ENCODE measurements at places on chromosomes 1 and 21.

DNA sequence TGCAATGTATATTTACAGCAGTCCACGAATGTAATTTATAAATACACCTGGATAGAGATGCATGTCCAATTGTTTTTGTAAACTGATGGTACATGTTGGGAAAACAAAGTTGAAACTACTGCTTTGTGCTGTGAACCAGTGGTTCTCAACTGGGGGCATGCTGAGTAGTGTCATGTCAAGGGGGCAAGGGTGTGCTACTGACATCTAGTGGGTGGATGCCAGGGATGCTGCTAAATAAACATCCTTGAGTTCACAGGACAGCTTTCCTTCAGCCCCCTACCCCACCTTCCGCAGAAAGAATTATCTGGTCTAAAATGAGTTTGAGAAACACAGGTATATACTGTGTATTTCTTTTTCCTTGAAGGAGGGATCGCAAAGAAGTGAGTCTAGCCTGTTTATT is 95.9 kb downstream of the RASAL2 start:
- DNase-seq, result no peak

- no peak for DNase-seq
Observed at GRCh38 chr21:37642493-37642892, 273.8 kb downstream of the KCNJ6 start.

- DNase-seq, result peak; percentile 69
Observed at GRCh38 chr1:68116643-68117235, 66.3 kb upstream of the DIRAS3 start.

GRCh38 chr1:64458915-64459314 is 11.0 kb upstream of the CACHD1 start:
- no peak for DNase-seq

DNA sequence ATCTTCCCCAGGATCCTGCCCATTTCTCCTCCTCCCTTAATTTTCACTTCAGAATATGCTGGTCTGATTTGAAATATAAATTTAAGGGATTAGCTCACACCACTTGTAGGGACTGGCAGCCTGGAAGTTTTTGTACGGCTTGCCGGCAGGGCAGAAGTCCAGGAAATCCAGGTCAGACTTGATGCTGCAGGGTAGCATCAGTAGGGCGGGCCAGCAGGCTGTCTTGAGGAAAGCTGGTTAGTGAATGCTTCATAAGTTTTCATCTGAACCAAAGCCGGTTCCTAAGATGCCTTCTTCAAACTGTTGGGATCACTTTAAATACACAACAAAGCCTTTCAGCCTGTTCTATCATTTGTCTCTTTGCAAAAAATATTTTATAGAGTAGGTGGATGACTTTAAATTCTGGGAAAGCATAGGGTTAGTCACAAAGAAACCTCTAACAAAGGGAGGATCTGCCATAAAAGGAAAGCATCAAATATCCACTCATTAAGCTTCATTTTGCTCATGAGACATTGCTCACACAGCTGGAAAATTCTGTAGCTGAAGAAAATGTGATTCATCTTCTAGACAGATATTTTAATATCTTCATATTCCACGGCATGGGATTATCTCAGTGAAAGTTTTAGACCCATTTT is 90.7 kb upstream of the GFI1 start:
- DNase-seq, result peak; percentile 1

DNA sequence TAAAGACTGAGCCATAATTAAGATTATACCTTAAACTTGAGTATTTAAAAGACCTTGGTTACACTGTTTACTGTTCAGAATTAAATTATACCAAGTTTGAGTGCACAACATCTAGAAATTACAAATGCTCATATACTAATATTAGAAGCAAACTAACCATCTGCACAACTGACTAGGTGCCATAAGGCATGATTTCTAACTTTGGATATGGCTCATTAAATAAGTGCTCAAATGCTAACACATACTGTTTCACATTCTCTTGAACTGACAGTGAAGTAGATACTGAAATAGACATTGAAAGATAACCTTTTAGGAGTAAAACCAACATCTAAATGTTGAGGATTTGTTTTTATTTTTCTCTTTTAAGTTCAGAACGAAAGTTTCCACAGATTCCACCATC is 74.1 kb downstream of the PRKAA2 start:
- DNase-seq, result no peak

- no peak for DNase-seq
Observed at GRCh38 chr1:109024646-109025045, 17.3 kb downstream of the WDR47 start.

- DNase-seq, result no peak
Observed at GRCh38 chr21:44802396-44803153, 955 bp upstream of the UBE2G2 start.

DNA sequence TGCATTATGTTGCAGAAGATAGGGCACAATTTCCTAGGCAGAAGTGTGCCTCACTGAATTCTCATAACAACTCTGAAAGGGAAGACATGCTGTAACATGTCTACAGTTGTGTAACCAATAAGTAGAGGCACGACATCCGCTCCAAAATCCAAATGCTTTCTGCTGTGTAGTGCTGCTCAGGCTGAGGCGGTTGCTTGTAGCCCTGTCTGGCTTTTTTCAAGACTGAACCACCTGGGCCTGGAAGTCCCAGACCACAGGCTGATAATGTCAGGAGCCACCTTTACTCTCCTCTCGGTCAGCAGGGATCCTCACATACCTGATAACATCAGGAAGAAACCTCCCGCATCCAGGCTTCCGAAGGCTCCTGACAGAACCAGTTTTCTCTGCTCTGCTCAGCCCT is 10.9 kb downstream of the AKNAD1 start:
- DNase-seq, result no peak

DNA sequence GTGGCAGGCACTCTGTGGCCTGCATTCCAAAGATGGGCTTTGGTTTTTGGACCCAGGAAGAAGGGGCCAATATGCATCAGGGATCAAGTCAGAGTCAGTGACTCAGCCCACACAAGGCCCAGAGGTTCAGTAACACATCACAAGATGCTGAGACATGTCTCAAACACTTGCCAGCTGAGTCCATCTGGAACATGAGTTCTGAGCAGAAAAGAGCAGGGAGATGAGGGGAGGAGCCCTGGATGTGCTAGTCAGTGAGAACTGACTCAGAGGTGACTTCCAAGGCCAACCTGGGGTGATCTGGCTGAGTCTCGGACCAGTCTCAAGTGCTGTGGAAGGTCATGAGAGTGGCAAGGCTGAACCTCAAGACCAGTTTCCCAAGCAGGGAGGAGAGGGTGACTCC is 150.1 kb downstream of the CDC7 start:
- no peak for DNase-seq

DNA sequence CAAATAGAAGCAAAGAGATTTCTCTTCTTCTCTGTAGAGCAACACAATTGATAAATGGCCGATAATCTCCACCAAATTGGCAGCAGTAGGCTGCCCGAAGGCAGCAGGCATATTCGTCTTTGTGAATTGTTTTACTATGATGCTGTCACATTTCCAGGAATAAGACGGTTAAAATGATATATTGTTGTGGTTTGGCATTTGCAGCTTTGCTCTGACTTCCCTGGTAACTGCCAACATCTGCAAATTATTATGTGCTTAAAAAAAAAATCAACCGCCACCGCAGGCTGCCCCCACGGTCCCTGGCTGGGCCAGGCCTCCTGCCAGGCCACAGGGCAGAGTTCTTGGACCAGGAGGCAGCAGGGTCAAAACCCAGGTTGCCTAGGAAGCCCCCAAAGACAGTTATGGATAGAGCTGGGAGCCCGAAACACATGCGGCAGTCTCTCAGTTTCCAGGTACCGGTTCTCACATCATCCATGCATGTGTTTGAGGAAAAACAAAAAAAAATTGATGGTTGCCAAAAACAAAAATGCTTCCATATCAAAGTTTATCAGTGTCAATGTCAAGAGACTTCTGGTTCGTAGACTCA is 179.3 kb downstream of the ETS2 start:
- DNase-seq, result no peak

- DNase-seq, result peak; percentile 100
Observed at GRCh38 chr1:161201836-161202712, at the start of gene NDUFS2. TSS of gene NDUFS2 (plus strand) at chr1:161202367. CDS start at chr1:161202386, 19 bp downstream.

GRCh38 chr1:233584931-233585330 is 29.0 kb upstream of the KCNK1 start:
- DNase-seq, result no peak

DNA sequence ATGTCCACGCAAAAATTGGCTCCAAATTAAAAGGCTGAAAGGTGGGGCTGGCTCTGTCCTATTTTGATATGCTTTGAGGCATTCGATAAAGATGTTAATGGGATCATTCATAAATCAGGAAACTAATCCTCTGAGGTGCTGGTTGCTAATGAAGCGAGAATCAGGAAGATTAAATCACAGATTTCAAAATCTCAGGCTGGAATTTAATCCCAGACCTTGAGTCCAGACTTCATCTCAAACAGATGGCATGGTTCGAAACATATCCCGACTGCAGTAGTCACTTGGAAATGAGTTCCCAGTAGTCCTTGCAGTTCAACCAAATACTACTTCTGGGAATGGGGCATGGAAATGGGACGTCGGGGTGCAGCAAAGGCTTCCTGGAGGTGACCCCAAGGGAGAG is 4.5 kb upstream of the KLF17 start:
- DNase-seq, result peak; percentile 1

DNA sequence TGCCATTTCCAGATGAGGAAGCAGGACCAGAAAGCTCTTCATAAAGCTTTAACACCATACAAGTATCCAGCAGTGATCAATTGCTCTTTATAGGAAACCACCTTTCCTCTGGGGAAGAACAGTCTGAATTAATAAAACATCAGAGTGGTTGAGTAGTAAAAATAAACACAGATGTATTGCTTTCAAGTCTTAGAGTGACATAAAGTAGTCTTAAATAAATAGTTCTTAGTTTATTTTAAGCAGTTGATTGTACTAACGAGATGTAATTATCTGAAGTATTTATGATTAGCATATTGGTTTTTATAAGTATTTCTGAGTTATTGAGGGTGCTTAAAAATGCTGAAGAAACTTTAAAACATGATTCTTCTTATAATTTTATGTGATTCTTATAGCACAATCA is 67.0 kb downstream of the PRKAA2 start:
- DNase-seq, result no peak

DNA sequence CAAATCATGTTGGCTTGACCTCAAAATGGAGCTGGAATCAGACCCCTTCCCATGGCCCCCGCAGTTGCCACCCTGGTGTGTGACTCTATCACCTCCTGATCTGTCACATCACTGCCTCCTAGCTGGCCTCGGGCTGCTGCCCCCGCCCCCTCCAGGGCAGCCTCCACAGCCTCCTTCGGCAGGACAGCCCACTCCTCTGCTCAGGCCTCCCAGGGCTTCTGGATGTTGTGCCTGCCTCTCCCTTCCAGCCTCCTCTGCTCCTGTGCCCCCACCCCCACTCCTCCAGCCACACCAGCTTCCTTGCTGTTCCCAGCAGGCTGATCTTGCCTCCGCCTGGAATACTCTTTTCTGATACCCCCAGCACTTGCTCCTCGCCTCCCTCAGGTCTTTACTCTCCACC is 134.4 kb upstream of the EDN2 start:
- DNase-seq, result no peak

- DNase-seq, result no peak
Observed at GRCh38 chr1:221841251-221841982, 99.5 kb upstream of the DUSP10 start.

DNA sequence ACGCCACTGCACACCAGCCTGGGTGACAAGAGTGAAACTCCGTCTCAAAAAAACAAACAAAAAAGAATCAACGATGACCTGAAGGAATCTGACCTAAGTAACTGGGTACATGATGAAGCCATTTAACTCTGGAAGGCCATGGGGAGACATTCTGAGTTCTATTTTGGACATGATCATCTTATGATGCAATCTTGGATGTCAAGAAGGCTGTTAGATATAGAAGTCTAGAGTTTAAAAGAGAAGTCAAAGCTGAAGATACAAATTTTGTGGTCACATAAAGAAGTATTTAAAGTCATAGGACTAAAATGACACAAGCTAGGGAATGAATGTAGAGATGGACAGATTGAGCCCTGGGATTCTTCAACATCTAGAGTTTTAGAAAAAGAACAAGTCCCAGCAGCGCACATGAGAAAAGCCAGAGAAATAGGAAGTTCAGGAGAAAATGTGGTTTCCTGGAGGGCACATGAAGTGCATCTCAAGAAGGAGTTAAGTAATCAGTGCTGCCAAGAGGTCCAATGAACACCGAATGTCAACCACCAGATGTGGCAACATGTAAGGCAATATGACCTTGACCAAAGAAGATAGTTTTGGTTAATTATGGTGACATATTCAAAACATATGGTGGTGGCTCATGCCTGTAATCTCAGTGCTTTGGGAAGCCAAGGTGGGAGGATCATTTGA is 26.8 kb downstream of the ELK4 start:
- DNase-seq, result no peak

- DNase-seq, result no peak
Observed at GRCh38 chr1:28244549-28245251, 8.8 kb downstream of the ATP5IF1 start.

DNA sequence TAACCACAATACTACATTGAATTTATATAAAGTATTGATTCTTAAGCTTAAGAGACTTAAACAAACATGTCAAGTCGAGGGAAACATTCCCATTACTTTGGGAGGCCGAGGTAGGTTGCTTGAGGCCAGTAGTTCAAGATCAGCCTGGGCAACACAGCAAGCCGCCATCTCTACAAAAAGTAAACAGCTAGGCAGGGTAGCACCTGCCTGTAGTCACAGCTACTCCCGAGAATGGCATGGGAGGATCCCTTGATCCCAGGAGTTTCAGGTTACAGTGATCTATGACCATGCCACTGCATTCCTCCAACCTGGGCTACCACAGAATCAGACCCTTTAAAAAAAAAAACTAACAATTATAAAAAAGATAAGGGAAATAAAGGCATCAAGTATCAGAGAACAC is 50.4 kb downstream of the EIF4G3 start:
- no peak for DNase-seq

DNA sequence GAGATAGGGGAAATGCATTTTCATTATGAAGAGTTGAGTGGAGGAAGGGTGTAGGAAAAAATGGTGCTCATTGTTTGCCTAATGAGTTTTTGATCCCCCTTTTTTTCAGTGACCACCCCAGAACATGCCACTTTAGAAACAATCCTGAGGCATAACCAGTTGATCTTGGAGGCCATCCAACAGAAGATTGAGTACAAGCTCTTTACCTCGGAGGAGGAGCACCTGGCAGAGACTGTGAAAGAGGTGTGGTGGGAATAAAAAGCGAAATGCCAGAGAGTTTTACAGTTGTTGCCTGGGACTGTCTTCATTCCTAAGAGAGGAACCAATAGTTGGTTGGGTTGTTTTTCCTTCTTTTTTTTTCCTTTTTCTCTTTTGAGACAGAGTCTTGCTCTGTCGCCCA is 54.3 kb upstream of the EPHA8 start:
- no peak for DNase-seq

- DNase-seq, result no peak
Observed at GRCh38 chr1:173112129-173112528, 61.4 kb upstream of the TNFSF18 start.

- DNase-seq, result no peak
Observed at GRCh38 chr1:118578276-118578675, 393.2 kb upstream of the SPAG17 start.

DNA sequence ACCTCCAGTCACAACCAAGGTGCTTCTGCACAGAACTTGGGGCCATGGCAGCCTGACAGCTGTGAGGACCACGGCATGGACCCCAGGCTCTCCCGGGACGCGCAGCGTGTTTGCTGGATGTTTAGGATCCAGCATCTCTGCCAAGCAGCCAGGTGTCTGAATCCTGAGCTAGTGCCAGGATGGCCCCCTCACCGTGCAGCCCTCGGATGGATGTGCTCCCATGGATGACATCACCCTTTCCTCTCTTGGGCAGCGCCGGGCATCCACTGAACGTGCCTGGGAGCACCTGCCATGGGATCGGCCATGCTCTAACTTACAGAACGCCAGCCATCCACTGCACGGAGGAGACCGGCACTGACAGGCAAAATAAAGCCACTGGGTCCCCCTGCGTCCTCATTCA is 53.9 kb downstream of the PRDM15 start:
- DNase-seq, result no peak

GRCh38 chr21:33824156-33824941 is 91.3 kb downstream of the ATP5PO start:
- no peak for DNase-seq

All from brain (organoid and tissue), 16 donors.